NCI-H2227 treated with DMSO at 0.1 percent for 48 hours (cell line): ENCODE measurements at places on chromosomes 16 and 17.

DNA sequence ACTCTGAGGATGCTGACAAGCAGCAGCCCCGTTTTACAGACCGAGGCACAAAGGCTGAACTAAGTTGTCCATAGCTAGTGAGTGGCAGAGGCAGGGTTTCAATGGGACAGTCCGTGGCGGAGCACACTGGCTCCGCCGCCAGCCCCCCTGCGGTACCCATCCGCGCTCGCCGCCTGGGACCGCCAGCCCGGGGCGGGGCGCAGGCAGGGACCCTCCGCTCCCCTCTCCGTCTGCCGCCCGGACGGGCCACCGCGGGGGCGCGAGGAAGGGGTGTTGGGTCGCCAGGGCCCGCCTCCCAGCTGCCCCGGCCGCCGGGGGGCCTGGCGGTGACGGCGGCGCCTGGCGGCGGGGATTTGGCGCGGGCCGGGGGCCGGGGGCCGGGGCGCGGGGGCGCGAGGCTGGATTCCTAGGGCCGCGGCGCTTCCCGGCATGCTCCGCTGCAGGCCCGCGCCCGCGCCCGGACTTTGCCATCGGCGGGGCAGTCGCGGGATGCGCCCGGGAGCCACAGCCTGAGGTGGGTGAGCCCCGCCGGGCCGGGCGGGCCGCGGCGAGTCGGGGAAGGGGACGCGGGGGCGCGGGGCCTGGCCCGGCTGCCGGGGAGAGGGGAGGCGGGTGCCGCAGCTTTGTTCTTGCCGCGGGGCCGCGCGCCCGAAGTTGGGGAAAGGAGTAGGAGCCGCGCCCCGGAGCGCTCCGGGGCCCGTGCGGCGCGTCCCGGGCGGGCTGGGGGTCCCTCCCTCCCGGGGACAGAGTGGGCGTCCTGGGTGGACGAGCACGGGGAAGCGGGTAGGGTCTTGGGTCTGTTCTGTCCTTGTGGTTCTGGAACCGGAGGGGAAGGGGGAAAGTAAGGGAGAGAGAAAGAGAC is at the start of gene TMEM98:
Gene TMEM98 (plus strand): TSS at position 430 of the 862 bp plus-strand sequence. CDS start 3,376 bp downstream, outside the sequence.
- DNase-seq: no peak

- no peak for DNase-seq
These were observed 4.4 kb upstream of the ZFP1 start for GRCh38 chr16:75143941-75144340.

GRCh38 chr16:57999366-57999970 is 1.0 kb downstream of the ZNF319 start:
- DNase-seq: no peak

GRCh38 chr16:81521141-81521626 is 76.6 kb downstream of the CMIP start:
- DNase-seq: peak; percentile 41

DNA sequence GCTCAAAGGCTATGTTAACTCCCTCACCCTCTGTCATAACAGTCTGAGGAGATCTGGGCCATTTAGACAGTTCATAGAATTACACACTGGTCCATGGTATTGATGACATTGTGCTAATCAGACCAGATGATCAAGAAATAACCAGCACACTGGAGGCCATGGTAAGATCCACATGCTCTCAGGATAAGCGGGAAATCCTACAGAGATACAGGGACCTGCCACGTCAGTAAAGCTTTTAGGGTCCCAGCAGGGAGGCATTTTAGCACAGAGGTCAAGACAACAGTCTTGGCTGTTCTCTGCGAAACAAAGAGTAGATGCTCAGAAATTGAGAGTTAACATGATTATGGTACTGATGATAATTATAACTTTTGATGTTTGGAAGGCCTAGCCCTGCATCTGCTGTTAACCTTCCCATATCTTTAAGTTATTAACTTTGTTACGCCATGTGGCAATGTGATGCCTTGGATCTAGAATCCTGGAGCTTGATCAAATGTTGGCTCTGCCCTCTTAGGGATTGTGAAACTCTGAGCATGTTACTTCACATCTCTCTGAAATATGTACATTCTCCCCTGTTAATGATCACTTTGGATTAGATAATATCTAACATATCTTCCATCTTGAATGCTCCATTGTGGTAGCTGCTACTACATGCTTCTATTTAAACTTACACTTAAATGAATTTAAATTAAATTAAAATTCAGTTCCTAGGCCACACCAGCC is 172.0 kb upstream of the SOX9 start:
- peak; percentile 95 for DNase-seq

GRCh38 chr16:58425756-58426494 is 33.7 kb downstream of the GINS3 start:
- no peak for DNase-seq

DNA sequence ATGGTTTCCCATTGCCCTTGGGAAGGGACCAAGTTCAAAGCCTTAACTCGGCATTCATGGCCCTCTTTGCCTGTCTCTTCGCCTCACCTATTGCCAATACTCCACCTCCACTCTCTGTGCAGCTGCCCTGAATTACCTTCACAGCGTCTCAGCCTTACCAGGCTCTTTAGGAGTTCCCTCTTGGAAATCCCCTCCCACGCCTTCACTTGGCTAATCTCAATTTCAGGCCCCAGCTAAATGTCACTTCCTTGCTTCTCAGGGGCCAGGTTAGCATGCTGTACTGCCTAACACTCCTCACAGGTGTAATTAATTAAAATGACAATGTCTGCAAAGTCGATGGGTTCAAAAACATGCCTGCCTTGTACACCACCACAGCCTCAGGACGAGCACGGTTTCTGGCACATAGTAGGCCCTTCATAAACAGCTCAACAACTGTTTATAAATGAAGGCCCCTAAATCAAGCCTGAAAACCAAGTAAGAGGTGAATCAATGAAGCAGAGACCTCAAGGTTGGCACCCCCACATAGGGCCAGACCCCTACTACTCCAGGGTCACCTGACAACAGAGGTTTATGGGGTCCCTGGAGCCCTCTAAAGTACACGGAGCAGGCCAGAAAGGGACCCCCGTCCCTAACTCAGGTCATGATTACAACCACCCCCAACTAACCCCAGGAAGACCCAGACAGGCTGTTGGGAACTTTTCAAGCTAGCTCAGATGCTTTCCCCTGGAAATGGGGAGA is 11.2 kb upstream of the EEF2K start:
- DNase-seq: no peak

- DNase-seq: no peak
These were observed 221.0 kb downstream of the UTP18 start for GRCh38 chr17:51481370-51481769.

- no peak for DNase-seq
These were observed 22.5 kb upstream of the C16orf78 start for GRCh38 chr16:49351096-49351487.

GRCh38 chr17:13640551-13640950 is 38.8 kb upstream of the HS3ST3A1 start:
- DNase-seq: no peak

- DNase-seq: peak; percentile 6
These were observed 823 bp downstream of the NBR1 start for GRCh38 chr17:43171586-43172487.

DNA sequence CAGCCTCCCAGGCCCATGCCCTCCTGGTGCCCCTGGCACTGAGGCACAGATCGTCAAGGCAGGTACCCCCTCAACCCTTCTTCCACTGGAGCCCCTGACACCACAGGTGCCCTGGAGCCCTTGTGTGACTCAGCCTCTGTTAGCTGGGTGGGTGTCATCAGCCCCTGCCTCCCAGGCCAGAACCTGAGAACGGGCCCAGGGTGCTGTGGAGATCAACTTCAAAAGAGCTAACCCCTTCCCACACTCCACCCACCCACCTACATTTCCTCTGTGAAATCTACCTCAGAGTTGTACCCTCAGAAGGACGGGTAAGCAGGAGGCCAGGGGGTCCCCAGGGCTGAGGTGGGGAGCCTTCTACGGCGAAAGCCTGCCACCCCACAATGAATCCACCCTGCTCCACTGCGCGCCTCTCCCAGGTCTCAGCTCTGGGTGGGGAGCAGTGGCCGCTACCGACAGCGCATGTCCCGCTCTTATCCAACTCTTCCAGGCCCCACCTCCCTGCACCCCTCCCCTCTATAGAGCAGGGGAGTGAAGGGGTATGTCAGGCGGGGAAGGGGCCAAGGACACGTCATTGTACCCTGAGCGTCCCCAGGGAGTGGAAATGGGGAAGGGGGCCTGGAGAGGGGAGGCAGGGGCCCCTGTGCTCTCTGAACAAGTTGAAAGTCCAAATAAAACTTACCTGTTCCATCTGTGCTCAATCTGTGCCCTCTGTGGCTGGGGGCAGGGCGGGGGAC is 17.6 kb downstream of the TBKBP1 start:
- no peak for DNase-seq

DNA sequence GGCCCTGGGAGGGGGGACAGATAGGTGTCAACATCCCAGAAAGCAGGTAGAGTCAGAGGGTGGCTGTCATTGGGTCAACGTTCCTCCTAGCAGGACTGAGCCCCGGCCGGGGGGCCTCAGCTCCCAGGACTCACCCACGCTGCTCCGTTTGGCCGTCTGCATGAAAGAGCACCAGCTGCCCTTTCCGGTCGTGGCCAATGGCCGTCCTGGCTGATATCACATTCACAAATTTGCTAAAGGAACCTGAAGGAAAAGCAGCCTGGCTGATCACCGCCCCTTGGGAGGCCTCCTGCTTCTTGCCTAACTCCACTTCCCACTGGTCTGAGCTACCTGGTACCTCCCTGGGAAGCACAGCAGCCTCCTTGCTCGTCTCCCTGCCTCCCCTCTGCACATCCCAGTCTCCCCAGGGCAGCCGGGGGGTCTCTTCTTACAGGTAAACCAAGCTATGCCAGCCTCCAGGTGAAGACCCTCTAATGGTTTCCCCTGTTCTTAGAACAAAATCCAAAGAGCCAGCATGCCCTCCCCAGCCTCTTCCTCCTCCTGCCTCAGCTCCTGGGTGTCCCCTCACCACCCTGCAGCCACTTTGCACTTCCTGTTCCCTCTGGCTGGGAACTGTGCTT is 3.4 kb downstream of the NAGPA start:
- DNase-seq: no peak

DNA sequence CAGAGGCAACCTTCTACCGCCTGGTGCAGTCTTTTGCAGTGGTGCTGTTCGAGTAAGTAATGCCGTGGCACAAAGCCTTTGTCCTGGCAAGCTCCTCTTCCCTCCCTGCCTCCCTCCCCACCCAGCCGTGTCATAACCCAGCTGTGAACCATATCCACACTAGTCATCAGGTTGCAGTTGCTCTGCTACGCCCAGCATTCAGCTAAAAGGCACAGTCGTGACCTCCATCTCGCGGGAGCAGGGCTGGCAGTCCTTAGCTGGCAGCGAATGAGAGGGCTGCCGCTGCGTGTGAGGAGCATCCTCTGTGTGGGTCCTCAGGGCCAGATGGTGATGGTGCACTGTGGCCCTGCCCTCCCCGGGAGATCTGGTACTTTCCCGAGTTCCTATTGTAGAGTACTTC is 39.3 kb downstream of the CIBAR2 start:
- peak; percentile 83 for DNase-seq

GRCh38 chr16:445566-445965 is 20.1 kb downstream of the RAB11FIP3 start:
- DNase-seq: no peak

DNA sequence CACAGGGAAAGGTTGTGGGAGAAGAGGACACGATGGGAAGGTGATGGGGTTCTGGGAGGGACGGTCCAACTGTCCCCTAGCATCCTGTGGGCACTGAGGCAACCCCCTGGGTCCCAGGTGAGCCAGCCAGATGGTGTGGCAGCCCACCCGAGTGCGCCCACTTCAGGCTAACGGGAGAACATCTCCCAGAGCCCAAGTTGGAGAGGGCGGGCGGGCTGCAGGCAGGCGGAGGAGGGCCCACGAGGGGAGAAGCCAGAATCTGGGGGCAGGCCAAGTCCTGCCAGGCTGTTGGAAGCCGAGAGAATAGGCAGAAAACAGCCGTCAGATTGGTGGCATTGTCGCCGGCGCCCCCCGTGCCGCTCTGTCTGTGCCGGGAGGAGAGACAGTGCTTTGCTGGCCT is 13.8 kb upstream of the ABCC3 start:
- no peak for DNase-seq

DNA sequence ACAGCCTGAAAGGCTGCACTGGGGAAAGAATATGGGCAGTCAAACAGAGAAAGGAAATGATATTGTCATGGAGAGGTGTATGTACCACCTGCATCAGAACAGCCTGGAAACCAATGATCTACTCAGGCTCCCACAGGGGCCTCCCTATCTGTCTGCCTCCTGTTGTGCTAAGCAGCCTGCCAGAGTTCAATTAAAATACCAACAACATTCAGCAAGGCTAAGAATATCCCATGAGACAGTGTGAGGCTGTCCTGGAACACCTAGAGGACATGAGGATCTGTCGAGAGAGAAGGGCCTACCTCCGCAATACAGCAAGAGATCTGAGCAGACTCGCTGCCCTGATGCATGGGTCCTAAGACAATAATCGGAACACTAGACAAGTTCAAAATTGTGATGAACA is 8.4 kb downstream of the FXR2 start:
- DNase-seq: no peak

DNA sequence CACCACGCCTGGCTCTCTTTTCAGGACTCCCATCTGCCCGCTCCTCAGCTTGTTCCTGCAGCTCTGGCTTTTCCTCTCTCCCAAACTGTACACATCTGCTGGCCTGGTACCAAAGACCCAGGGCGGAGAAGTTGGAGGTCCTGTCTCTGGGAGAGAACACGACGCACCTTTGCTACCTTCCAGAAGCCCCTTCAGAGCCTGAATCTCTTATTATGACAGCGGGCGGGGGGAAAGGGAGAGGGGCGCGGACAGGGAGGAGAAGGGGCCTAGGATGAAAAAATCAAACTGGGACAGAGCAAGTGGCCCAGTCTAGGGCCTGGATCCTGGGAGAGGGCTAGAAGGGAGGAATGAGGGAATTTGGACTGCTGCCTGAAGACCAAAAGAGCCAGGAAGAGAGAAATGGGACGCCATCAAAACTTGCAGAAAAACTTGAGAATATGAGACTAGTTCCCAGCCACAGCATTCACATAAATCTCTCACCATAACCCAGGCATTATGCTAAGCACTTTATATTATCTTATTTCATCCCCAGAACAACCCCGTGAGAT is 2.5 kb upstream of the PER1 start:
- no peak for DNase-seq

GRCh38 chr16:74100395-74101326 is 196.0 kb upstream of the PSMD7 start:
- DNase-seq: no peak

DNA sequence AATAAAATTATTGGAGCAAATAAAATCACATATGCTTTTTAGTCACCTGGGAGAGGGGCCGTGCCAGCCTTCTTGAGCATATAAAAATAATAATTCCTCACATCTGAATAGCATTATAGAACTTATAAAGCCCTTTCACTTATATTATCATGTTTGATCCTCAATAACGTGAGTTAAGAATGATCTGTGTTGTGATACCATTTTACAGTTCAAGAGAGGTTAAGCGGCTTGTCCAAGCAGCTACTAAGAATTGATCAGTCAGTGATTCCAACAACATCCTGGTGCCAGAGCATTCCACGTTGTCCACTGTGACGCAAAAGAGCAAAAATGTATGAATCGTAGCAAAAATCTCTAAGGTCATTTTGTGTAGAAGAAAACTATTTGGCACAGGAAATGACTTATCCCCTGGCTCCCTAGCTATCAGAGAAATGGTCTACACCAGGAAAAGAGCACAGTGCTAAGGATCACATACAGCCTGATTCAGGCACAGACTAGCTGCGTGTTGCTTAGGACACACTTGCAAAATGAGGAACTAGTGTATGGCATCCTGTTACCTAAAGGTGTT is 33.0 kb downstream of the ANKFN1 start:
- no peak for DNase-seq

- no peak for DNase-seq
These were observed 26.9 kb downstream of the DNAH2 start for GRCh38 chr17:7744416-7744815.

GRCh38 chr17:63124536-63124935 is 158.5 kb downstream of the TANC2 start:
- DNase-seq: no peak

- no peak for DNase-seq
These were observed 45.6 kb downstream of the EMP2 start for GRCh38 chr16:10534748-10535147.

GRCh38 chr17:78937561-78937960 is 12.4 kb upstream of the TIMP2 start:
- DNase-seq: no peak
